ENCODE measurements at places on chromosomes 12 and 14.
A peak's percentile ranks its signal among the peaks of the same experiment; 100 is the strongest.

DNA sequence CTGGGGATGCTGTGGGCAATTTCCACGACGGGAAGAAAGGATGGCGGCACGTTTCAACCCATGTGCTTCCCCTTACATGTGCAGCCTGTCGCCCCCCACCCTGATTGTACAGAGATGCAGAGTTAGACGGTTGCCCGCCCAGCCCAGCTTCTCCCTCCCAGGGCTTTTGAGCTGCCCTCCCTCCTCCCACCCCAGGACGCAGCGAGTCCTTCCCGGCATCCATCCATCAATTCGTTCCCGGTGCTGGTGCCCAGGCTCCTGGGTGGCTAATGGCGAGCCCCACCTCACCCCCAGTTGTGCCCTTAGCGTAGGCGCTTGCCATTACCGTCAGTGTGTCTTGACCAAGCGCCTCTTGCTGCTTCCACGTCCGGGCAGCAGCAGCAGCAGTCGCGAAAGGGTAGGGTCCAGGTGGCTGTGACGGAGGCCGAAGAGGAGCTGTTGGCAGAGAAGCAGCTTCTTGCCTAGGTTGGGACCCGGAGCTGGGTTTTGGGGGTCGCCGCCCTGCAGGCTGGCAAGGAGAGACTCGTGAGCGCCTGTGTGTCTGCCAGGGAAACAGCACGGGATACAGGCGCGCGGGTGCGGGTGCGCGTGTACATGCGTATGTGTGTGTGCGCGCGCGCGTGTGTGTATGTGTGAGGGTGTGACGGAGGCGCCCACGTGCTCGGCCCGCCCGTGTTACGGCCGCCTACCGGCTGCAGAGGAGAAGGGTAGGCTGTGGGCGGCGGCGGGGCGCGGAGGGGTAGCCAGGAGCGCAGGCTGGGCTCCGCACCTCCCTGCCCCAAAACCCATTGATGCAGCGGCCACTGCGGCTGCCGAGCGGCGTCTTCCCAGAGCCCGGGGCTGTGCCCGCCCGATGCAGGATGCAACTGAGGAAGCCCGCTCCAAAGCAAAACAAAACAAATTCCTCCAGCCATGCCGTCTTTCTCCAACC lies at the start of gene SLC6A15:
TSS of gene SLC6A15 (minus strand) at position 602 of the 931 bp plus-strand sequence. CDS start 20,679 bp downstream, outside the sequence.
- DNase-seq = peak; percentile 84

DNA sequence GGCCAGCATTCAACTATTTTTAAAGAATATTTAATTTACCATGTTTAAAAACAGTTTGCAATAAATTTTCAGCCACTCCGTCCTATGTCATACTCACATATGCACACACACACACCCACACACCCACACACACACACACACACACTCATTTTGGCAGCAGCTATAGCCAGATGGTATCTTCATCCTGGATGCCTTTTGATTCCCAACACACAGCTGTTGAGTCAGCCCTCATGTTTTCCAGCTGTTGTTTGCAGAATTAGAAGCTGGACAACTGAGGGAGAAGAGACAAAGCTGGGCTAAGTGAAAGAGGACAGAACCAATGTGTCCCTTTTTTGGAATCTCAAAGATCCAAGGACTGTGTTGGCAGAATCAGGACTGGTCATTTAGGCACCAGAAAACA lies 80.0 kb upstream of the EGLN3 start:
- peak; percentile 89 for DNase-seq

- DNase-seq = no peak
Observed at GRCh38 chr14:71333705-71334104, 426.4 kb downstream of the PCNX1 start.

DNA sequence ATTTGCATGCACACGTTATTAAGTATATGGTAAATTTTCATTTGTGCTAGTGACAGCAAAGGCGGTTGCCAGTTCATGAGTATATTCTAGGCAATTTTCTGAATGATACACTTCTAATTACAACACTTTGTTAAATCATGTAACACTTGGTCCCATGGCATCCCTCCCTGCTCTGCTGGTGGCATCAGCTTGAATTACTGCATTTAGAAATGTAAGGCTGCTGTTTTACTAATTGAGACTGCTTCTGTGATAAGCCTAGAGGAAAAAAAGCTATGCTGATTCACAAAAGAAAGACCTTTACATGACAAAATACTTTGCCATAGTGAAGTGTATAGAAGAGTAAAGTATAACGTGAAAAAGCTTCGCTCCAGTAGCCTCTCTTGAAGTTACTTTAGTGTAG lies 636.1 kb downstream of the KCNH5 start:
- no peak for DNase-seq

DNA sequence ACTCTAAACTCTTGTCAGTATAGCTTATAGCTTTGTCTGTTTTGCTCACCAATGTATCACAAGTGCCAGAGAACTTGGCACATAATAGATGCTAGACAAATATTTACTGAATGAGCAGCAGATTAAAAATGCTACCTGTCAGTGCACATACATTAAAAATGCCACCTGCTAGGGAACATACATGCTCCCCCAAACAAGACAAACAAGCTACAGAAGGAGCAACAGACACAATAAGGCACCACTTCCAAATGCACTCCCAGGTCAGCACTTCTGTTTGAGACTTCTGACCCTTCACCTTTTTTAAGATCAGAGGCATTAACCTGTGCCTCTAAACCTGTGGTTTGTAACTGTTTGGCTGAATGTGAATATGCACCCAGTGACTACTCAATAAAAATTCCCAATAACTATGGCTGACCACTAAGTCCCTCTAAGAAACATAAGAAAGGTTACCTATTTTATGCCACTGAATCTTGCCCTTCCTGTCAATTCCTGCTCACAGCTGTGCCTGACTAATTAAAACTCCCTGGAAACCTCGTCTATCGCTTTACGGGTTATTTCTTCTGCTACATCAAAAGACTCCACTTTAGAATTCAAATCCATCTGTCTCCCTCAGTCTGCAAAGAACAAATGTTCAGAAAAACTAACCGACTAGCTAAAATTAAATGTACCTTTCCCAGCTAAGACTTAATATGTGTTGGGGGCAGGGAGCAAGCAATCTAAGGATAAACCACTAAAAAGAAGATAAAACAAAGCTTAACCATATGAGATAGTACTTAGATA lies 41.0 kb downstream of the HECTD4 start:
- no peak for DNase-seq

DNA sequence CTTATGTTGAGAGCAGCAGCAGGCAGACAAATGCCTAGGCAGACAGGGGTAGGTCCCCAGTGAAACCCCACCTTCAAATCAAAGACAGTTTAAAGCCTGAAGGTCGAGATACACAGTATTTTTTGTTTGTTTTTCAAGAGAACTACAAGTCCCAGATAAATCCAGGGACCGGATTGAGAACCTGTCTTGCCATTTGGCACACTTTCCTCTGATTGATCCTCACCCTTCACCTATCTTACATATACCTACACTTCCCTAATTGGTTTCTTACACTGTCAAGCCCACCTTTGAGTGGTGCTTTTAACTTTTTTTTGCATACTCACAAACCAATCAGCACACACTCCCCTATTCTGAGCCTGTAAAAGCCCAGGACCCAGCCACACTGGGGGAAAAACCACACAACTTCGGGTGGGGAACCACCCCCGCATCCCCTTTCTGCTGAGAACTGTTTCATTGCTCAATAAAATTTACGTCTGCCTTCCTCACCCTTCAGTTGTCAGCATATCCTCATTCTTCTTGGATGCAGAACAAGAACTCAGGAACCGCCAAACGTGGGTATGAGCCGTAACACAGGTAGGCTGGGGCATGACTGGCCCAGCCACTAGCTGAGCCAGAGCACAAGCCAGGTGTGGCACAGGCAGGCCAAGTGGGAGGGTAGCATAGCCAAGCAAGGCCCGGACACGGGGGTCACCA lies 11.1 kb downstream of the DICER1 start:
- DNase-seq = no peak

DNA sequence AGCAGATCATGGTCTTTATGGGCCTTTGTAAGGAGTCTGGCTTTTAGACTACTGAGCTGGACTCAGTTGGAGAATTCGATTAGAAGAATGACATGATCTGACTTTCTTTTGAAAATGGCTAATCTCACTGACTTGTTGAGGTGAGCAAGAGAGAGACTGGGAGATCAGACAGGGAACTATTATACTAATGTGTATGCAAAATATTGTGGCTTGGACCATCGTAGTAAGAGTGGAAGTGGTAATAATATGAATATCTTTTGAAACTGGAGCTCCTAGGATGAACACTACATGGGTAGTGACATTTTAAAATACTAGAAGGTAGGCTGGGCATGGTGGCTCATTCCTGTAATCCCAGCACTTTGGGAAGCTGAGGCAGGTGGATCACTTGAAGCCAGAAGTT lies 56.2 kb upstream of the CCT2 start:
- no peak for DNase-seq

- DNase-seq = no peak
Observed at GRCh38 chr12:55041345-55042055, 21.7 kb downstream of the NEUROD4 start.

DNA sequence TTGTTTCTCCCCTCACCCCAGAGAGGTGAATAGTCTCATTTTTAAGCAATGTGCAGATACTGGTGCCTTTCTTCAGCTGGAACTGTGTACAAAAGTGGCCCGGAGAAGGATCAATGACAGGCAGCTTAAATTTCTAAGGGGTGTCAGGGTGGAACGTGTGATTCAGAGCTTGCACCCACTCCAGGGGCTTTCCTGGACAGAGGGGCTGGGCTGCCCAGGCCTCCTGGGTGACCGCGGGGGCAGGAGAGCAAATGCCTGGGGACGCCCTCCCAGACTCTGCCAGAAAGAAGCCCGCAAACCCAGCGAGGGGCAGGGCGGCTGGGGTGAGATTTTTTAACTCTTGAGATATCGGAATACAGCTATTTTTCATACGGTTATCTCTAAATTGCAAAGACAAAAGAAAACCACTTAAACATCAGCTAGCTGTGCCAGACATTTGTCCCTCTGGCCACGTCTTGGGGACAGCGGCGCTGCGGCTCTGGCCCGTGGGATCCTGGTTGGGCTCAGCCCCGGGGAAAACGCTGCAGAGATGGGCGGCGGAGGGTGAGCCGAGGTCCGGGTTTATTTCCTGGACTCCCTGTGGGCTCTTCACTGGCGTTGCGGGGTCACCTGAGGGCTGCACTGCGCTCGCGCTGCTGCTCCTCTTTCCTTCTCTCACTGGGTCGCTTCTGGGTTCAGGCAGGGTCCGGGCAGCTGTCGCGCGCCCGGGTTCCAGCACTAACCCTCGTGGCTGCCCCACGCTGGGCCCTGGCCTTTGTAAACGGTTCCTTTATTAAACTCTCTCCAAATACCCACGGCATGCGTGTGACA lies 35.8 kb downstream of the NFKBIA start:
- no peak for DNase-seq

- DNase-seq = no peak
Observed at GRCh38 chr14:94120667-94121340, 8.6 kb downstream of the IFI27L2 start.

GRCh38 chr12:4663971-4664505 lies 15.1 kb downstream of the NDUFA9 start:
- DNase-seq = no peak

GRCh38 chr14:105150368-105151083 lies 18.1 kb downstream of the JAG2 start:
- peak; percentile 19 for DNase-seq

DNA sequence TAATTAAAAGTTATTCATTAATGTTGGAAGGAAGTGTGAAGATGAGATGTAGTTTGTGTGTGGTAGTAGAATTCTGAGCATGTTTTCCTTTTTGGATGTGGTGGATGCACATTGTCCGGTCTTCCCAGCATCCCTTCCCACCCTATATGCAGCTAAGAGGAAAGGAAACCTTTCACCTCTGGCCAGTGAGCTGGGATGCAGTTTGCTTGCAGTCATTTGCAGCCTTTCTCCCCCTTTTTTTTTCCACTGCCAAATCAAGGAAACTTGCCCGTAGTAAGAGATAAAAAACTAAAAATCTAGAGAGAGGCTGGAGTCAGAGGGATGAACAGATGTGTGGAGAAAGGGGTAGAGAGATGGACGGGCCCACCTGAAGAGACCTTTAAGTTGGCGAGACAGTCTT lies 72.5 kb upstream of the SLC38A2 start:
- no peak for DNase-seq

DNA sequence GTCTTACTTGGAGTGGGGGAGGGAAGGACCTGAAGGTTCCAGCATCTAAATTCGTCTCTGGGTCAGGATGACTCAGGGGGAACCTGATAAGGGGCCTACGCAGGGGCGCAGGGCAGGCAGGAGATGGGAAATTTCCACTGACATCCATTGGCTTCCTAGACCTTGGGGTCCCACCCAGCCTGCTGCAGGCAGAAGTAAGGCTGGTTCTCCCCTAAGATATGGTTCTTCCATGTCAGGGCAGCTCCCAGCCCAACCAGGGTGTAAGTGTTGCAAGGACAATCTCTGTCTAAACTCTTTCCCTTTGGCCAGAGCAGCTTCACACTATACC lies 2.1 kb upstream of the NDRG2 start:
- no peak for DNase-seq

- DNase-seq = peak; percentile 42
Observed at GRCh38 chr12:8078398-8078797, 3.7 kb upstream of the NECAP1 start.

DNA sequence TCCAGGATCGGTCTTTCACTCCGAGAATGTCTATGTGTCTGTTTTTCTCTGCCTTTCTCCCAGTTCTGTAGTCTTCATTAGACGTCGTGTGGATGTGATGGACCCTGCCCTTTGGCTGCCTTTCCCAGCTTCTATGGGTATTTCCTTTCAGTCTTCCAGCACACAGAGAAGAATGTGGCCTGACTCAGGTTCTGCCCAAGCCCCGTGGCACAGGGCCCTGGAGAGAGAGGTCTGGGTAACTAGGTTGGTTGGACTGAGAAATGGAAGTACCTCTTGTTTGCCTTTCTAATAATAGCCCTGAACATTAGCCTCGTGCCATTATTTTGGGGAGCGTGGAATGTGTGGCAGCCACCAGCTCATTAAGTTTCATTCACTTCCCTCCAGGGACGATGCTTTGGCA lies 3.8 kb downstream of the FOXJ2 start:
- DNase-seq = no peak

DNA sequence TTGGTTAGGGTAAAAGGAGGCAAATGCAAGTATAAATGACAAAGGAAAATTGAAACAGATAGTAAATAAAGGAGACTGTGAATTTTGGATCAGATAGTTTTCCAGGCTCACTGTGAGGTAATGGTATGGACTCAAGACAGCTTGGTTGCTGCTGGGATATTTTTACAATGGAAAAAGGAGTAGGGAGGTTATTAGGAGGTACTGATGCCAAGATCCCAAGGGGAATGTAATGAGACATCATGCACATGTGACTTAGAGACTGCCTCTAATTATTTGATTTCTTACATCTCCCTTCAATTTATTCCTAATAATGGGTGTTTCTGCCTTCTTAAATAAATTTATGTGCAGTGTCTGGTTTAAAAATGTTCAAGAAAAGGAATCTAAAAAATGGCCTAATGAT lies 56.9 kb downstream of the TAOK3 start:
- DNase-seq = no peak

All from left hindlimb (tissue), 1 donor.